Left ventricle myocardium superior (tissue), 1 donor: ENCODE measurements at places on chromosomes 1 and 21. TPM values are rescaled to one million over a fixed set of nuclear protein-coding genes. Genes with fewer than 3 reads are reported as not detected.

- DNase-seq: no peak
Observed at GRCh38 chr1:53642215-53642555, 96.8 kb downstream of the GLIS1 start.

- peak; percentile 85 for DNase-seq
Observed at GRCh38 chr1:226121587-226122400, 59.3 kb downstream of the H3-3A start.

The ZNF684 gene
- total RNA-seq: 8.6 TPM

- DNase-seq: no peak
Observed at GRCh38 chr1:154765970-154766369, 104.1 kb downstream of the KCNN3 start.

- no peak for DNase-seq
Observed at GRCh38 chr1:42922687-42923366, 35.8 kb downstream of the SLC2A1 start.

DNA sequence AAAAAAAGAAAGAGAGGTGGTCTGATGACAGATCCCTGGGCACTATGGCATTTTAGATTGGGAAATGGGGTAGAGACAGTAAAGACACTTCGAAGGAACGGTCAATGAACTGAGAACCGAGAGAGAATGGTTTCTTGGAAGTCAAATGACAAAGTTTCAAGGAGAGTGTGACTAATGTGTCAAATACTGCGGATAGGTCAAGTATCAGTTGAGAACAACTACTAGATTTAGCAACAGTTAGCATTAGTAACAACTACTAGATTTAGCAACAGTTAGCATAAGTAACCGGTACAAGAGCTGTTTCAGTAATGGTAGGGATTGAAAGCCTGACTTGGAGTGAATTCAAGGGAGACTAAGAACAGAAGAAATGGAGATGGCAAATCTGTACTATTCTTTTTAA, 35.0 kb downstream of the UROD start:
- DNase-seq: no peak

The PLA2G2C gene
- not detected for total RNA-seq

DNA sequence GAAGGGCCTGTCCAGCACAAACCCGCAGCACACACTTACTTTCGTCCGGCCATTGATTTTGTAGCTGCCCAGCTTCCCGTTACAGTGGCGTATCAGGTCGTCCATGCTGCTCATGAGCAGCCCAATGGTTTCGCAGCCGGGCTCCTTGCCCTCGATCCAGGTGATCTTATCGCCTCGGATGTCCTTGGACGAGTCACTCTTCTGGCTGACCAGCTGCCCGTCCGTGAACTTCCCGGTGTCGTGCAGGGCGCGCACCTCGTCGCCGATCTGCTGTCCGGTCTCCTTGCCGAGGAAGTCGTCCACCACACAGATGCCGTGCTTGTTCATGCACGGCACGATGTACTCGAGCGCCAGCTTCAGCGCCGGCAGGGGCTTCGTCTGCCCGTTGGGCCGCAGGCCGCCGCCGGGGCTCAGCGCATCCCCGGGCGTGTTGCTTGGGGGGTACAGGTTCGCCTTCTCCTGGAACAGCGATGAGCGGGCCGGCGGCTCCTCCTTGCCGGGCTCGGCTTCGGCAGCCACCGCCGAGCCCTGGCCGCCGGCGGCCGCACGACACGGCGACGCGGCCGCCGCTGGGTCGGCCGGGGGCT, 1.0 kb downstream of the EGLN1 start:
- peak; percentile 64 for DNase-seq

DNA sequence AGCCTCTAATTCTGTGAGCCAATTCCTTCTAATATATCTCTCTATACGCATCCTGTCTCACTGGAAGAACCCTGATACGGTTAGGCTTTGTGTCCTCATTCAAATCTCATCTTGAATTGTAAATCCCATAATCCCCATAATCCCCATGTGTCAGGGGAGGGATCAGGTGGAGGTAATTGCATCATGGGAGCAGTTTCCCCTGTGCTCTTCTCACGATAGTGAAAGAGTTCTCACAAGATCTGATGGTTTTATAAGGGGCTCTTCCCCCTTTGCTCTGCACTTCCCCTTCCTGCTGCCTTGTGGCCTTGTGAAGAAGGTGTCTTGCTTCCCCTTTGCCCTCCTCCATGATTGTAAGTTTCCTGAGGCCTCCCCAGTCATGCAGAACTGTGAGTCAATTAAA, 116.1 kb downstream of the MRPS6 start:
- DNase-seq: no peak

DNA sequence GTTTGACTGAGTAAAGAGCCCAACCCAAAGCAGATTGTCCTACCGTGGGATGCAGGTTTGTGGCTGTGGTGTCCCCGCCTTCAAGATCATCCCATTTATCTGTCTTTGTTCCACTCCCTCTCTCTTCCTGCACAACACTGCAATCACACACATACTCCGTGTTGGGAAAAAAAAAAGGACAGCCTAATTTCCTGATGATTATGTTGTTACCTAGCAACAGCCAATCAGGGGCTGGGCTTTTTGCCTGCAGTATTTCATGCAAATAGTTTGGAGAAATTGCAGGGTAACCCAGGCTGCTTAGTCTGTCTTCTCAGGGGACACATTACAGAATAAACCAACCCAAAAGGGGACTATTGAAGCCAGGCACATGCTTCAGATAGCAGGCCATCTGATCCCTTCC, 38.3 kb downstream of the PHC2 start:
- no peak for DNase-seq

- DNase-seq: no peak
Observed at GRCh38 chr1:85911742-85912141, 203.5 kb upstream of the ZNHIT6 start.

DNA sequence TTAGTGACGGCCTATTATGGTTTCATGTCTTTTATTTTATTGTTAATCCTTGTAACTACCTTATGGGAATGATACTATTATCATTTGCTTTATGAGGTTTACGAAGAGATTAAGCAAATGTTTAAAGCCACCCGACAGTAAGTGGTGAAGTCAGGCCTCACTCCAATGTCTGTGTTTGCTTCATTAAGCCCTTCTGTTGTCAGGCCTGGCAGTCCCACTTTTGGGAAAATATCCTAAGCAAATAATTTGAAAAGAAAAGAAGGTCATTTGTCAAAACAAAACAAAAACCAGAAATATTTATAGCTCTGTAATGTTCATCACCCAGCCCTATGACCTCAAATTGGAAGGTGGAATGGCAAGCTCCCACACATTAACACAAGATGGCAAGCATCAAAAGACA, 40.7 kb upstream of the USP24 start:
- DNase-seq: no peak

The RNF19B gene
- total RNA-seq: 13.3 TPM

The BSND gene
- not detected for total RNA-seq

DNA sequence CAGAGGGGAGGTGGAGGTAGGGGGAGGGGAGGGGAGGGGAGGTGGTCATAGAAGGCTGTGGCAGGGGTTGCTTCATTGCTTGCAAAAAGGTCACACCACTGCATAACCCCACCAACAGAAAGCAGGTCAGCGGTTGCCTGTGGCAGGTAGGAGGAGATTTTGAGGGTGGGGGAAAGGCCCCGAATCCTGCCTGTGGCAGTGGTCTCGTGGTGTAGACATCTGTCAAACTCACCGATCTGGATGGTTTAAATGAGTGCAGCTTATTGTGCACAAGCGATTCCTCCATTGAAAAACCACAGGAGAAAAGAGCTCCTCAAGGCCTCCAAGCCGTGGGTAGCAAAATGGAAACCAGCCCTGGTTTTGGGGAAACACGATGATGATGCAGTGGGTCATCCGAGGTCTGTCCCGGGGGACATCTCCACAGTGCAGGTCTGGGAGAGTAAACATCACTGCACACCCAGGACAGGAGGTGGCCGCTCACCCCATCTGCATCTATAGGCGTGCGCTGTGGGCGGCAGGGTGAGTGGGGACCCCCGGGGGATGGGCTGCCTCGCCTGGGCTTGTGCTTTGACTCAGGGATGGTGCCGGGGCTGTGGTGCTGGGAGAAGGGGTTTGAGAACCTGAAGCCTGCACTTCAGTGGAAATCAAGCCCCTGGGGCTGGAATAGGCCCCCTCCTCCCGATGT, 112.3 kb downstream of the CRYAA start:
- peak; percentile 12 for DNase-seq

- DNase-seq: no peak
Observed at GRCh38 chr1:186763107-186763506, 65.6 kb upstream of the PLA2G4A start.

DNA sequence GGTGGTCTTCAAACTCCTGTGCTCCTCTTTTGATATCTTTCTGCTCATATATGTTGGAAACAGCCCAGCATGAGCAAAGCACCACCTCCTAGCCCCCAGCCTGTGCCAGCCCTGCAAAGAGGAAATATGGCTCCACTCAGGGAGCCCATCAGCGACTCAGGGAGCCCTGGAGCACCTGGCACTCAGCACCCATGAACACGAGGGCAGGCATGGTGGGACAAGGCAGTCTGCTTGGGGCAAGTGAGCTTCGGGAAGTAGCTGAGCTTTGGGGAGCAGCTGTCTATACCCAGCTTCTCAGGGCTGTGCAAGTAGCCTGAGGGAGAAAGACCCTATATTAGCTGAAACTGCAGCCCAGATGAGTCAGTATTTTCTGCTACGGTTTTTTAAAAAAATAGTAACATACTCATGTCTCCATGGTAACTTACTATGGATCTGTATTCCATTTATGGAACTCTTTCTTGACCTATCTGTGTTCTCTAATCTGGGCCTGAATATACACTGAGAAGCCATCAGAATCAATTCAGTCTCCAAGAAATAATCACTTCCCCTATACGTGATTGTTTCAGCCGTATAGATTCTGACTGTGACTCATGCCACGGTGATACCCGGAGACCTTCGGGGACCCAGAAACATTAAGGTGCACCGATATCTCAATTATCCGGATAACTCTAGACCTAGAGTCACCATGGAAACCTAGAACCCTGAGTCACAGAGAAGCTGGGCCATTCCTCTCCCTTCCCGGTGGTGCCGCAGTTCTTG, 1.5 kb upstream of the ETS2 start:
- no peak for DNase-seq

GRCh38 chr1:44483089-44483874, 78.2 kb downstream of the RNF220 start:
- DNase-seq: no peak

The KCNJ15 gene
- 0.72 TPM for total RNA-seq

The PTPRC gene
- 6.9 TPM for total RNA-seq

The TMEM69 gene
- total RNA-seq: 21.7 TPM

The LGR6 gene
- total RNA-seq: 2.9 TPM

GRCh38 chr1:165695031-165695430, 3.3 kb downstream of the ALDH9A1 start:
- no peak for DNase-seq

GRCh38 chr1:145963265-145964019, 933 bp downstream of the ANKRD34A start:
- no peak for DNase-seq

The IL20 gene
- not detected for total RNA-seq

GRCh38 chr1:68111519-68112436, 61.4 kb upstream of the DIRAS3 start:
- DNase-seq: peak; percentile 82

DNA sequence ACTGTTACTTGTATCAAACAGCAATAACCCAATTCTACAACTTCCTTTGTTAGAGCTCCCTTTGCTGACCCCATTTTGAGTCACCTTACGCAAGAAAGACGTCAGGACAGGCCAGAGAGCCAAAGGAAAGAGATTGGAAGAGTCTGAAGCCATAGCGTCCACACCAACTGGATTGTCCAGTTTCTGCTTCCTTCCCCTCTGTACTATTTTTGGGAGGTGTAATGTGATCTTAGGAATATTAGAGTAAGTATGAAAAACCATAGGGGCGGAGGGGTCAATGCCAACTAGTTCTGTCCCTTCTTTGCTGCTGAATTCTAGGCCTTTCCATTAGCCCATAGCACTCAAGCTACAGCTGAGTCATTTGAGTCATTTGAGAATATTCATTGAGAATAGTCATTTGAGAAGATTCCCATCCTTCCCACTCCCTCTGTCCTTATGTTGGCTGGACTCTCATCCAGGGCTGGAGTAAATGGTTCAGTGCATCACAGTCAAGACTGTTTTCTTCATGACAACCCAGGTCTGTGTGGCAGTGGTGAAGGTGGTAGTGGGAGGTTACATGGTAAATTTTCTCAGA, 14.8 kb upstream of the NFIA start:
- DNase-seq: no peak

DNA sequence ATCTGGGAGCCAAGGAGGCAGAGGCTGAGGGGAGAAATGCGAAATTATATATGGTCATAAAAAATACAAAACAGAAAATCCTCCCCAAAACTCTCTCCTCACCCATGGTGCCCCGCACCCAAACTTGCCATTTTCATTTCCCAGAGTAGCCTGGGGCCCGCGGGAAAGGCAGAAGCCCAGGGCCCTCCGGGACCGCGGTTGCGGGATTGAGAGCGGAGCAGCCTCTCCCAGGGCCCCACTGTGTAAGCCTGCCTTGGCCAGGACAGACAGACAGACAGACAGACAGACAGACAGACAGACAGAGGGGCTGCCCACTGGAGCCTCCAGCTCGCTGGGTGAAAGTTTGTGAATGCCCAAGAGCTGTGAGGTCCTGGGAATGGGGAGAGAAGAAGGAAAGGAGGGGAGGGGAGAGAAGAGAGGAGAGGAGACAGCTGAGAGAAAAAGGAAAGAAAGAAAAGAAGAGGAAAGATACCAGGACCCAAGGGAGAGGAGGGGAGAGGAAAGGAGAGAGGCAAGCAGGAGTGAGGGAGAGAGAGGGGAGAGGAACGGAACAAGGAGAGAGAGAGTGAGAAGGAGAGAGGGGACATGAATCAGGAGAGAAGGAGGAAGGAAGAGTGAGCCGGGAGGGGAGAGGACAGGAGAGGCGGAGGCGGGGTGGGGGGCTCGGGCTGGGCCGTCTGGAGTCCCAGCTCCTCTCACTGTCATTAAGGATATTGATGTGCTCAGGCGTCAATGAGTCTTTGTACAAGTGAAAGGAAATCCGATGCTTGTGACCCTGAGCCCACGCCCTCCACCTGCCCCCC, 69.3 kb upstream of the CASZ1 start:
- DNase-seq: no peak

The LCE1D gene
- total RNA-seq: not detected

GRCh38 chr1:212487286-212487685, 54.6 kb downstream of the NENF start:
- no peak for DNase-seq
